ENCODE measurements at places on chromosomes 5 and 9.

GRCh38 chr9:89838621-89839020 lies 233.8 kb downstream of the GADD45G start:
- no peak overlapping the region for H3K4me3 ChIP-seq
- no peaks in the 10 kb centered on the region for H3K36me3 ChIP-seq
- H3K27me3 ChIP-seq = peaks cover 17% of the 10 kb centered on the region
- no peaks in the 10 kb centered on the region for H3K4me1 ChIP-seq
- H3K27ac ChIP-seq = no peak overlapping the region

DNA sequence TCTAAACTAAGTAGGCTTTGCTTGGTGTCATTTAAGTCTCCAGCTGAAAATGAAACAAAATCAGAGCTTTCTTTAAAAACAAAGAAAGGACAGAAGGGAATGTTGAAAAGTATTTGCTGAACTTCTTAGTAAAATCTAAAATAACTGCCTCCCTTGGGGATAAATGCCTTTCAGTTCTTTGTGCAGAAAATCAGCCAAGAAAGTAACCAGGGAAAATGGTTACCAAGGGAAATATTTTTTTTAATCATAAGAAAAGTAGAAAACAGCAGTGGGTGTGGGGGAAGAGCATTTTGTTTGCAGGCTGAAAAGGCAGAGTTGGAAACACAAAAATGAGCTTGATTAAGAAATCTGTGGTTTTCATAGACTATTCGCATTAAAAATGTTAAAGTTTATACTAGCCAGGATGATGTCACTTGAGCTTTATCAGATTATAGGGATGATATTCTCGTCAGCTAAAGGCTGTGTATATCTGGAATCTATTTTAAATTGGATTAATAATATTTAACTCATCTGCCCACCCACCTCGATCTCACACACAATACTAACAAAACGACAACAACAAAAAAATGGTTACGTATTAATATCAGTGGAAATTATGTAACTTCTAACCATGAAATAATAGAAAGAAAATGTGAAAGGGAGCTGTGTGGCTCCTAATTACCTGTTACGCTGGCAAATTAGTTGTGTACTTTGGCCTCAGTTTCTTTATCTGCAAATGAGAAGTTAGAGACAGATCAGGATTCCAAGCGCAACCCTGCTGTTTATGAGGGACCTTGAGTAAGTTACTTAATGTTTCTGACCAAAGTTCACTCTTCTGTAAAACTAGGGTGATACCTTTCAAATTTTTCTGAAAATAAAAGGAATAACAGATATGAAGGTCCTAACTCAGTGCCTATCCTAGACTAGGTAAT lies at the start of gene ECM2:
TSS of gene ECM2 (minus strand) at position 51 of the 911 bp plus-strand sequence. CDS start 13,124 bp downstream, outside the sequence.
- peak within 1 kb of the TSS; percentile 67 for H3K4me3 ChIP-seq
- peaks cover 22% of the 10 kb centered on the region for H3K36me3 ChIP-seq
- peak within 1 kb of the TSS; percentile 91 for H3K27ac ChIP-seq
- no peaks in the 10 kb centered on the region for H3K27me3 ChIP-seq
- no peak for DNase-seq

- no peak for DNase-seq
- H3K27ac ChIP-seq = no peak overlapping the region
- no peaks in the 10 kb centered on the region for H3K36me3 ChIP-seq
- peaks cover 5% of the 10 kb centered on the region for H3K27me3 ChIP-seq
- peaks cover 10% of the 10 kb centered on the region for H3K4me1 ChIP-seq
Observed at GRCh38 chr5:126054577-126055347, 368.4 kb upstream of the GRAMD2B start.

GRCh38 chr5:58094031-58094430 lies 365.9 kb downstream of the PLK2 start:
- no peaks in the 10 kb centered on the region for H3K36me3 ChIP-seq
- H3K4me1 ChIP-seq = peaks cover 7% of the 10 kb centered on the region
- no peak for DNase-seq
- no peak overlapping the region for H3K27ac ChIP-seq

GRCh38 chr5:6452622-6453504 lies 4.2 kb downstream of the UBE2QL1 start:
- H3K27me3 ChIP-seq = peaks cover 56% of the 10 kb centered on the region
- peaks cover 2% of the 10 kb centered on the region for H3K36me3 ChIP-seq
- no peak overlapping the region for H3K27ac ChIP-seq
- peaks cover 3% of the 10 kb centered on the region for H3K4me1 ChIP-seq

- H3K36me3 ChIP-seq = peaks cover 31% of the 10 kb centered on the region
- H3K4me3 ChIP-seq = no peak overlapping the region
- no peaks in the 10 kb centered on the region for H3K27me3 ChIP-seq
- peaks cover 64% of the 10 kb centered on the region for H3K4me1 ChIP-seq
Observed at GRCh38 chr9:110880189-110880588, 158.1 kb downstream of the LPAR1 start.

GRCh38 chr9:78928625-78929405 lies 631.9 kb downstream of the PSAT1 start:
- no peak for DNase-seq
- no peaks in the 10 kb centered on the region for H3K27me3 ChIP-seq
- H3K36me3 ChIP-seq = no peaks in the 10 kb centered on the region
- H3K27ac ChIP-seq = no peak overlapping the region
- H3K4me3 ChIP-seq = no peak overlapping the region

- H3K4me3 ChIP-seq = no peak overlapping the region
- no peak for DNase-seq
- no peak overlapping the region for H3K27ac ChIP-seq
- H3K36me3 ChIP-seq = no peaks in the 10 kb centered on the region
- no peaks in the 10 kb centered on the region for H3K4me1 ChIP-seq
Observed at GRCh38 chr5:147208134-147208533, 26.7 kb upstream of the STK32A start.

GRCh38 chr9:78011049-78011448 lies 20.6 kb downstream of the GNAQ start:
- H3K4me3 ChIP-seq = no peak overlapping the region
- H3K27me3 ChIP-seq = no peaks in the 10 kb centered on the region
- H3K36me3 ChIP-seq = no peaks in the 10 kb centered on the region
- no peak for DNase-seq
- peak overlapping the region; percentile 73 for H3K27ac ChIP-seq

Data from osteocyte (in vitro differentiated cells).